ENCODE measurements at places on chromosomes 2 and 18.

DNA sequence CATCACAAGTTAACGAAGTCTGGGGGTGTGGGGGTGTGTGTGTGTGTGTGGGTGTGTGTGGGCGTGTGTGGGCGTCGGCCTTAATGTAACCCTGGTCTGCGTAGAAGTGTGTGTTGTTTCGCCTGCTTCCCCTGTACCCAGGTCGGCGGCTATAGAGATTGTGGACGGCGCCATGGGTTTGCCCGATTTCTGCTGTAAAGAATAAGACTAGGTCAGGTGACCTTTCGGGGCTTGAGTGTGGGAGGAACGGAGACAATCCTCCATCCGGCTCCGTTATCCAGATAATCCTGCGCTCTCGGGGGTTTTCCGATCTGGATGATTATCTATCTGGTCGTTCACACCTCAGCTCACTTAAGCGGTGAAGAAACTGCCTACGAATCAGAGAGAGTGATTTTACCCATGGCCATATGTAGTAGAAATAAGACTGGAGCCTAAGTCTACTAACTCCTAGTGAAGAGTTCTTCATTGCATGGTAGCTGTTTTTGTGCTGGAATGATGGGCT, 543 bp downstream of the HADHB start:
- H3K27me3 ChIP-seq = peaks cover 2% of the 10 kb centered on the region
- no peak overlapping the region for H3K27ac ChIP-seq
- H3K4me3 ChIP-seq = peak overlapping the region; percentile 87
- peak; percentile 30 for DNase-seq
- H3K4me1 ChIP-seq = peaks cover 5% of the 10 kb centered on the region

DNA sequence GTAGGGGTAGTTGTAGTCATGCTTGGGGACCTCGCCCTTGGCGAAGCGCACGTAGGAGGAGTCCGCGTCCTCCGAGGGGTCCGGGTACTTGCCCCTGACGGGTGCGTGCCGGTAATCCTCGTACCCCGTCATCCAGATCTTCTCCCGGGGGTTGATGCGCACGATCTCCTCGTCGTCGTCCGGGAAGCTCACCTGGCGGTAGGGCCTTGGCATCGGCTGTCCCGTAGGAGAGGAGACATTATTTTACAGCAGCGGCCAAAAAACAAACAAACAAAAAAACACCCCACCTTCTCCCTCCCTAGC, 86.3 kb downstream of the ACTR2 start:
- DNase-seq = no peak
- H3K27ac ChIP-seq = no peak overlapping the region
- peaks cover 93% of the 10 kb centered on the region for H3K36me3 ChIP-seq

DNA sequence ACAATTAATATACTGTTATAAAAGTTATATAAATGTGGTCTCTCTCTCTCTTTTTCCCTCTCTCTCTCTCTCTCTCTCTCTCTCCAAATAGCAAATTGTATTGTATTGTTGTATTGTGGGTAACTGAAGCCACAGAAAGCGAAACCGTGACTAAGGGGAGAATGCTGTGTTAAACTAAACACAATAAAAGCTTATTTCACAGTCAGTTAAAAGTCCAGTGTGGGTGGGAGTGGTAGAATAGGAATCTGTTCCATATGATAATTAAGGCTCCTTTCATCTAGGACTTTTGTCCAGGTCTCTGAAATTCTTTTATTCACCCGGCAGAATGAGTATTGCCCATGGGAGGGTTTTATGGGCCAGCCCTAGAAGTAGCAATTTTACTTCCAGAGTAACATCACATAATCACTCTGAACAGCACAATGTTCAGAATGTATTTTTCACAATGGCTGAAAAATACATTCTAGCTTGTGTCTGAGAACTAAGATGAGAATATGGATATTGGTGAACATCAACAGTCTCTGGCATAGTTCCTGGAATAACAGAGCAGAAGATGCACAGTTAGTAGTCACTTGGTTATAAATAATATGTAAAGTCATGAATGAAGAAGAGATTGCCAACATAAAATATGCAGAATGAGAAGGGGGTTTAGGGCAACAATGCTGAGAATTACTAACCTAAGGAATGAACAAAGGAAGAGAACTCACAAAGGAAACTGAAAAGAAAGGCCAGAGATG, 399.1 kb downstream of the PLCL1 start:
- DNase-seq = no peak
- H3K4me1 ChIP-seq = no peaks in the 10 kb centered on the region
- no peak overlapping the region for H3K4me3 ChIP-seq
- no peaks in the 10 kb centered on the region for H3K36me3 ChIP-seq
- no peak overlapping the region for H3K27ac ChIP-seq

GRCh38 chr18:48314690-48315089, 94.5 kb downstream of the ZBTB7C start:
- no peaks in the 10 kb centered on the region for H3K27me3 ChIP-seq
- H3K27ac ChIP-seq = peak overlapping the region; percentile 34
- H3K36me3 ChIP-seq = no peaks in the 10 kb centered on the region
- H3K4me3 ChIP-seq = no peak overlapping the region

GRCh38 chr2:44120428-44120827, 48.2 kb upstream of the PPM1B start:
- H3K4me1 ChIP-seq = no peaks in the 10 kb centered on the region
- no peaks in the 10 kb centered on the region for H3K36me3 ChIP-seq
- H3K27me3 ChIP-seq = no peaks in the 10 kb centered on the region
- H3K4me3 ChIP-seq = no peak overlapping the region

- H3K36me3 ChIP-seq = no peaks in the 10 kb centered on the region
- H3K4me1 ChIP-seq = no peaks in the 10 kb centered on the region
- H3K27me3 ChIP-seq = no peaks in the 10 kb centered on the region
- DNase-seq = no peak
Measured at GRCh38 chr2:235352541-235352940, 141.3 kb upstream of the AGAP1 start.

- no peaks in the 10 kb centered on the region for H3K27me3 ChIP-seq
- no peaks in the 10 kb centered on the region for H3K36me3 ChIP-seq
- no peak overlapping the region for H3K27ac ChIP-seq
Measured at GRCh38 chr2:72084584-72084976, 63.1 kb downstream of the CYP26B1 start.
